CD4-positive, alpha-beta T cell treated with Interleukin-17A for 4 hours (primary cell): ENCODE measurements at places on chromosomes 7 and 10.

- no peak for DNase-seq
Observed at GRCh38 chr7:14016950-14017349, 27.5 kb upstream of the ETV1 start.

GRCh38 chr7:42414028-42414427 is 177.0 kb upstream of the GLI3 start:
- no peak for DNase-seq

- no peak for DNase-seq
Observed at GRCh38 chr10:74282151-74282847, 131.3 kb downstream of the ADK start.

GRCh38 chr7:13508586-13508985 is 480.9 kb downstream of the ETV1 start:
- no peak for DNase-seq

DNA sequence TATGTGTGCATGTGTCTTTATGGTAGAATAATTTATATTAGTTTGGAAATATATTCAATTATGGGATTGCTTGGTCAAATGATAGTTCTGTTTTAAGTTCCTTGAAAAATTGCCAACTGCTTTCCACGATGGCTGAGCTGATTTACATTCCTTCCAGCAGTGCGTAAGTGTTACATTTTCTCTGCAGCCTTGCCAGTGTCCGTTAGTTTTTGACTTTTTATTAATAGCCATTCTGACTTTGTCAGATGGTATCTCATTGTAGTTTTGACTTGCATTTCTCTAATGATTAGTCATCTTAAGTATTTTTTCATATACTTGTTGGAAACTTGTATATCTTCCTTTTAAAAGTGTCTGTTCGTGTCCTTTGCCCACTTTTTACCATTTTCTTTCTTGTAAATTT is 434.2 kb upstream of the POT1 start:
- DNase-seq = no peak
